ENCODE measurements at places on chromosomes 5 and 9.

- no peak for DNase-seq
Measured at GRCh38 chr5:126450346-126450745, 27.1 kb downstream of the GRAMD2B start.

DNA sequence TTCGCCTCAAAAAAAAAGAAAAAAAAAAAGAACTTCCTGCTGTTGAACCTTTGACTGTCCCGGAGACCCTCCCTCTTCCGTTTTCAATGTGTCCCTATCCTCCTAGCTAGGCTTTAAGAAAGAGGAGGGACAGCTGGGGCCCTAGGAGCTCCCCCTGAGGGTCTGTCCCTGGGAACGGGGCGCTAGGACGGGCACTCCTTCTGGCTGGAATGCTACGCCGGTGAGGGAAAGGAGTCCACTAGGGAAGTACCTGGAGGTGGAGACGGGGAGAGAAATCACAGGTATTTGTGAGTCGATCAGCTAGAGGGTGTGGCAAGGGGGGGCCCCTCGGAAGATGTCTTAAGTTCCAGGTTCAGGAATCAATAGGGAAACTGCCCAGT is 4.6 kb downstream of the SIT1 start:
- no peak for DNase-seq

- no peak for DNase-seq
Measured at GRCh38 chr5:26582350-26583045, 455.9 kb downstream of the CDH9 start.

GRCh38 chr5:90438100-90438499 is 28.5 kb upstream of the CETN3 start:
- DNase-seq, result no peak

GRCh38 chr9:223152-223551 is 8.5 kb downstream of the DOCK8 start:
- no peak for DNase-seq

GRCh38 chr5:108093186-108093585 is 288.7 kb downstream of the FBXL17 start:
- DNase-seq, result no peak

GRCh38 chr5:41738710-41739354 is 131.4 kb downstream of the OXCT1 start:
- no peak for DNase-seq

DNA sequence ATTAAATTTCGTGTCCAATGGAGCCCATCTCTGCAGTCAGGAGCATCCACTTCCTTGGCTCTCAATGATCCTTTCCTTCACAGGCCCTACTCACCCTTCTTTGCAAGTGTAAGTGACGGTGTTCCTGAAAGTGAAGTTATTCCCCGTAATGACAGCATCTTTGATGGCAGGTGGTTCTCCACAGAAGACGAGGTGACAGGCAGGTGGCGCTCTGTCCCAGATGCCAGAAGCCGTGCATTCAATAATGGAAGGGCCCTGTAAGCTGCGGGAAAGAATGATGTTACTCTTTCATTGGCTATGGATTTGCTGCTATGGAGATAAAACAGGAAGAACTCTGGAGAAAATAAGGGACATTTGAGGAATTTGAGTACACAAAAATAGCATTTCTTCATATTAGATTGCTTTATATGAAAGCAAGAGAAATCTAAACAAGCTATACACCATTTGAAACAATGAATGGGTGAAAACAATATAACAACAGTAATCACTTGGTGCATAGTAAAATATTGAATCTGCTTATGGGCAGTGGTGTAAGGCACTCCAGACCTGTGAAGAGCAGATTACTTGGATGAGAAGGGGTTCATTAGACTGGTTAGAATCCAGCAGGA is 89.9 kb upstream of the TXNDC8 start:
- peak; percentile 3 for DNase-seq

- DNase-seq, result no peak
Measured at GRCh38 chr5:67648201-67648671, 451.6 kb upstream of the CD180 start.

DNA sequence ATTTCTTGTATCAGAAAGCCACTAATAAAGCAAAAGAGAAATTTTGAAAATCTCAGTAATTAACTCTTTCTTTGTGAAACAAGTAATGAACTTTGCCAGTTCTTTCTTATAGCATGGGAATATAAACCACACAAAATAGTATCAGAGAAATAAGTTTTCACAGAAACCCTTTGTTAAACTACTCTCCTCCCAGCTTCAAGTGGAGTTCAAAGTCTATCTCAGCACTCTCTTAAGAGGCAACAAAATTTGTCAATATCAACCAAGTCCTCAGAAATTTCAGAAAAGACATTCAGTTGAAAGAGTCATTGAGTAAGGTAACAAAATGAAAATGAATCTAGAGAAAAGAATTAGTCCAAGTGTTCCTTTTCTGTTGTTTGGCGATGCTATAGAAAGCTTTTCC is 89.3 kb downstream of the NTRK2 start:
- DNase-seq, result no peak

DNA sequence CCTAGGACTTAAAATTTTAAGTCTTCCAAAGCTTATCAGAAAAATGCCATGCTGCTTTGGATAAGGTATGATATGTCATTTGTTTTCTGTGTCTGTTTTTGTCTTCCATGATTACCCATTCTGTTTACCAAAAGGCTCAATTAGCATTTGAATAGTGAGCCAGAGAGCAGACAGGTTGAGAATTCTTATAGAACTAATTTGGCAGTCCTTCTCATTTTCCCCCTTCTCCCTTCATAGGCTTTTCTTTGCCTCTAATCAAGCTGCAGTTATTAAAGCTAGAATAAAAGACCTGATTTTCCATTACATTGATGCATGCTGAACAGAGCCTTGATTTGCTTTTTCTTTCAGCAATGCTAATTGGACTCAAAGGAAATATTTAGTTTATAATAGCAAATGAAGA is 993.0 kb downstream of the MAT2B start:
- DNase-seq, result no peak

DNA sequence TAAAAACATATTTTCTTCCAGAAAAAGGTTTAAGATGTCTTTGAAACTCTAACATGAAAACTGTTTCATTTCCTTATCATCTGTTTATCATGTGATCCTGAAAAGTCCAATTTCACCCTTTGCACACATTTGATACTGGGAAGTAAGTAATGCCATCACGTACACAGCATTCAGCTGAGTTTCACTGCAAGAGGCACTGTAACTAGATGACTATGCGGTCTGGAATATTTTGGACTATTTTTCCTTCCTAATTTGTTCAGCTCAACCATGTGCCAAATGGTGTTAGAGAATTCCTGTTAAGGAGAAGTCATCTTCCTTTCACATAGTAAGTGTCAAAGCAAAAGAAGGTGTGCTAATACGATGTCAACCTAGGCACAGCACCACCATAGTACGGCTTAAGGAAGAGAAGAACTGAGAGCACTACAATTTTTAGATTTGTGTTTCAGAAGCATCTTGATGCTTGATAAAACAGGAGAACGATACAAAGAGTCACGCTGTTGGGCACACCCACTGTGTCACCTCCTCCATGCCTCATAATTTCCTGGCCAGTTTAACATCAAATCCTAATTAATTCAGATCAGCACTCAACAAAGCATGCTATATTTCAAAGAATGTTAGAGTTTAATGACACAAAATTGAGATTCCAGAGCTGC is 77.5 kb downstream of the GNAQ start:
- DNase-seq, result no peak

- DNase-seq, result peak; percentile 38
Measured at GRCh38 chr5:73451224-73452130, 2.9 kb upstream of the FOXD1 start.

GRCh38 chr5:139651853-139652787 is 4.0 kb downstream of the CXXC5 start:
- DNase-seq, result peak; percentile 63

GRCh38 chr5:132498152-132498551 is 7.6 kb upstream of the IRF1 start:
- DNase-seq, result peak; percentile 2

DNA sequence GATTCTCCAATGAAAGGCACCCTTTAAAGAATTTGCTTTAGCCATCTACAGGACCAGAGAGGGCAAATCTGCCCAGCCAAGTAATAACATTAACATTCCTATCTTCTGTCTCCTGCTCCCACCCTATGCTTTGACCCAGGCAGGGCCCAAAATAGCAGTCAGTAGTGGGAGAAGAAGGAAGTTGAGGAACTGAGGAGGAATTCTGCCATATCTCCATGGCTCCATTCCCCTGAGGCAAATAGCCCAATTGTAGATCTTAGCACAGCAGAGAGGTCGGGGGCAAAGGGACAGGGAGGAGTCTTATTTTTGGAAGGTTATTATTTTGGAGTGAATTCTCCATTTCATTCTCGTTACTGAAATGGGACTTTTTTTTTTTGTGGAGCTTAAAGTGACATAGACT is 111.1 kb upstream of the IFNK start:
- no peak for DNase-seq

GRCh38 chr5:80686757-80687156 is 32.0 kb upstream of the DHFR start:
- no peak for DNase-seq

DNA sequence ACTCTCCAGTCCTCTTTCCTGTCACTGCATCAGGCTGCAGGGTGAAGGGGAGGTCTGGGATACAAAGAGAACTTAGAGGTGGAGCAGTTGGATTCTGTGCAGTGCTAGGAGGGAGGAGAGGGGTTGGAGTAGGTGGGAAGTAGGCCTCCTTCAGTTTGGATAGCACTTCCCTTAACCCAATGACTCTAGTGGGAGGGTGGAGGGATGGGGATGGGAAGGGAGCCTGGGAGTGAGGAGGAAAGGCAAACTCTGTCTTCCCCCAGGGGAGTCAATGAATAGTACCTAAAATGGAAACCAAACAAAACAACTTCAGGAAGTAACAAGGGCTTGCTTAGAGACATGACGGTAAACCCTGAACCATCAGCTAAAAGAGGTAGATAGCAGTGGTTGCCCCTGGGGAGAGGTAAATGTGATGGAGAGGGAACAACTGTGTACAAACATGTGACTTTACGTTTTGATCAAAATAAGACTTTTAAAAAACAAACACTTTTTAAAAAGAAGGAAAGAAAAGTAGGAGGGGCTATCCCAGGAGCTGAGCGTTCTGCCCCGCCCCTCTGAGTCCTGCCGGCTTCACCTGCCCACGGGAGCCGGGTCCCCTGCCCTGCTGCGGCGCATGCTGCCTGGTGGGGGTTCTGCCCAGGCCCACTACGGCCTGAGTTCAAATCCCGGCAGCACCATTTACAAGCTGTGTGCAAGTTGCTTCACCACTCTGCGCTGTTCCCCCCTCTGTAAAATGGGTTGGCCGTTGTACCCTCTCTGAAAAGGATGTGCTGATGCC is 30.9 kb downstream of the GSN start:
- no peak for DNase-seq

DNA sequence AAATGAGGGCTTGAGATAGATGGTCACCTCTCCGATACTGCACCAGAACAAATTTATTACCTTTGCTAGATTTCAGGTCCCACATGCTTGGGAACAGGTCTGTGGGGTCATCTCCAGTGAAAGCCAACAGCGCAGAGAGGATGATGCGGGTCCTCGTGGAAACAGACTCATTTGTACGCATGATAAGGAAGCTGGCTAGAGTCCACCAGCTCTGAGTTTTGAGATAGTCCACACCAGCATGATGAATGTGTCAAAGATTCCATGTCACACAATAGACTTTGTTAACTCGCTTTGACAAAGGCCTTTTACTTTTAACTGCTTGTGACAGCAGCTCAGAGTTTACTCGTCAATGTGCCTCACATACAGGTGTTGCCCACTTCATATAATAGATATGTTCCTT is 105.4 kb upstream of the TBCA start:
- DNase-seq, result no peak

GRCh38 chr5:40873286-40873880 is 32.2 kb downstream of the CARD6 start:
- DNase-seq, result no peak

- DNase-seq, result no peak
Measured at GRCh38 chr5:98217138-98217537, 556.3 kb upstream of the RGMB start.

- DNase-seq, result no peak
Measured at GRCh38 chr5:76794871-76795270, 24.0 kb upstream of the F2RL1 start.

DNA sequence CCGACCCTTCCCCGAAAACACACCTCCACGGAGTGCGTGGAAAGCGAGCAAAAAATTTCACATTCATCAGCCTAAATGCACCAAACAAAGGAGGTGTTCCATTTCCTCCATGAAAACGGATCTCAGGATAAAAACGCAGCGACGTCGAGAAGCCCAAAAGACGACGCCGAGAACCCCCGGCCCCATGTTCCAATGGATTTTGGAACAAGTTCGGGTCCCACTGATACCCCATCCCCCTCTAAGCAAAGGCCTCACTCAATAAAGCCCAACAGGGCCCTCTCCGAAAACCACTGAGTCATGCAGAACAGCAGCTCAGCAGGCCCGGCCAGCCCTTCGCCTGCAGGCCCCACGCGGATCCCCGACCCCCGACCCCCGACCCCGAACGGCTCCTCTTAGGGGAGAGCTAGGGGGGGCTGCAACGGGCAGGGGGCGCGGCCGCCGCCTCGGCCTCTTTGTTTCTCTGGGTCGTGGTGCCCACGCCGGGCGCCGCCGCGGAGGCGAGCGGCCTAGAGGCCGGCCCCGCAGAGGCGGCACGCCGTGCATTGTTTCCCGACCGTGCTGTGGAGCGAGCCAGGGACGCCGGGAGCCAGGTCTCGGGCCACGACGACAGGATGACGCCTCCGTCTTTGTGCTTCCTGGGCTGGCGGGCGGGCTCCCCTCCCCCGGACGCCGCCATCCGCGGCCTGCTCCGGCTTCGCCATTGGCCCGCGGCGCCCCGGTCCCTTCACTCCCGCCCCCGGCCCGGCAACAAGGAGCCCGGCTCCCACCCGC is 915 bp downstream of the ZFAND5 start:
- peak; percentile 72 for DNase-seq

DNA sequence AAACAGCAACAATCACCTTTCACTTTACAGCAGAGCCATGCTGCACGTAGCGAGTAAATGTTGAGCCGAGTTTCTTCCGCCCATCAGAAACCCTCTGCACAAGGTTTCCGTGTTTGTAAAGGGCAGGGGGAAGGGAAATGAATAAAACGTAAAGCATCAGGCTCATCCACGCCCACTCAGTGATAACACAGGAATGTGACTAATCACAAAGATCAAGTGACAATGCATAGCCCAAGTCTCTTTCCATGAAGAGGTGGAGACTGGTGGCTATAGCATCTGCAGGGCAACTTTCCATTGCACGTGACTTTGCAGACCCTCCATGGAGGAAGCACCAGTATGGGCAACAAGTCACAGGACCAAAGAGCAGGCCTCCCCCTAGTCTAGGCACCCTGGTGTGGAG is 56.6 kb downstream of the CAMSAP1 start:
- no peak for DNase-seq

DNA sequence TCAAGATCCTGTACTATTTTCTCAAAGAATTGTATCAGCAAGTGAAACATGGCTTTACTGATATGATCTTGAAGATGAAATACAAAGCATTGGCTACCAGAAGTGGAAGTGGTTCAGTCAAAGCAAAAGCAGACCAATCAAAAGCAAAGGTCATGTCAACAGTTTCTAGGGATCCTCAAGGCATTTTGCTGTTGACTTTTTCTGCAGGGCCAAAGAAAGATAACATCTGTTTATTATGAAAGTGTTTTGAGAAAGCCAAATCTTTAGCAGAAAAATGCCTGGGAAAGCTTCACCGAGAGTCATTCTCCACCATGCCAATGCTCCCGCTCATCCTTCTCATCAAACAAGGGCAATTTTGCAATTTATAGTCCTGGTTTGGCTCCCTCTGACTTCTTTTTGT is 90.3 kb upstream of the ACO1 start:
- no peak for DNase-seq

- no peak for DNase-seq
Measured at GRCh38 chr5:109394806-109395205, 15.0 kb downstream of the PJA2 start.

GRCh38 chr5:139131465-139131864 is 66.7 kb downstream of the SIL1 start:
- DNase-seq, result no peak

- peak; percentile 57 for DNase-seq
Measured at GRCh38 chr9:93028448-93029006, 30.0 kb upstream of the SUSD3 start.
